ENCODE measurements at places on chromosomes 2 and 18.
A peak's percentile ranks its signal among the peaks of the same experiment; 100 is the strongest.

GRCh38 chr18:67400502-67401117 is 115.9 kb downstream of the DSEL start:
- no peak for DNase-seq

DNA sequence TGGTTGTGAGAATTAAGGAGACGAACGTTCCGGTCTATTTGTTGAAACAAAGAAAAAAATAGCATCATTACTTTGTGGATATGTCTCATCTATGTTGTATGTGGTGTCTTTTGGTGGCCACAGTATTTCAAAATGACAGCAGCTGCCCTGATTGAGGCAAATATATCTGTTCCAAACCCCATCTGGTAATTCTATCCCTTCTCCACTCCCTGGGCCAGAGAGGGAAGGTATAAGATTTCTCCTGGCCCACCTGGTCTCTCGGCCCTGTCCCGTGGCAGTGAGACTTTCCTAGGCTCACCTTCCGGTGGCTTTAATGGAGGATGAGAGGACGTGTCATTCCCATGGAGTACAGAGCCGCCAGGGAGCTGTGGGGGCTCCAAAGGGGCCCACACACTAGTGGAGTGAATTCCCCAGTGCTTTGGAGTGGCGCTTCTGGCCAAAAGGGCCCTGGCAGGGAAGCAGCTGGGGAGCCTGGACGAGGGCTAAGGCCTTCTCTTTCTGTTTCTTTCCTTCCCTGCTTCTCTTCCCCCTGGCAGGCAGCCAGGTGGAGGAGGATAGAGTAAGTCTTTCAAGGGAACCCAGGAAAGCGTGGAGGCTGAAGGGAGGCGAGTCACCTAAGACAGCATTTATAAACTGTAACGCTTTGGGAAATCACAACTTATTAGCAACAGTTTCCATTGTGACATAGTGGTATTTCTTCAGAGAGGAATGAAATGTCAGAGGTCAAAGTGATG is 5.6 kb downstream of the FOSL2 start:
- DNase-seq: peak; percentile 65

DNA sequence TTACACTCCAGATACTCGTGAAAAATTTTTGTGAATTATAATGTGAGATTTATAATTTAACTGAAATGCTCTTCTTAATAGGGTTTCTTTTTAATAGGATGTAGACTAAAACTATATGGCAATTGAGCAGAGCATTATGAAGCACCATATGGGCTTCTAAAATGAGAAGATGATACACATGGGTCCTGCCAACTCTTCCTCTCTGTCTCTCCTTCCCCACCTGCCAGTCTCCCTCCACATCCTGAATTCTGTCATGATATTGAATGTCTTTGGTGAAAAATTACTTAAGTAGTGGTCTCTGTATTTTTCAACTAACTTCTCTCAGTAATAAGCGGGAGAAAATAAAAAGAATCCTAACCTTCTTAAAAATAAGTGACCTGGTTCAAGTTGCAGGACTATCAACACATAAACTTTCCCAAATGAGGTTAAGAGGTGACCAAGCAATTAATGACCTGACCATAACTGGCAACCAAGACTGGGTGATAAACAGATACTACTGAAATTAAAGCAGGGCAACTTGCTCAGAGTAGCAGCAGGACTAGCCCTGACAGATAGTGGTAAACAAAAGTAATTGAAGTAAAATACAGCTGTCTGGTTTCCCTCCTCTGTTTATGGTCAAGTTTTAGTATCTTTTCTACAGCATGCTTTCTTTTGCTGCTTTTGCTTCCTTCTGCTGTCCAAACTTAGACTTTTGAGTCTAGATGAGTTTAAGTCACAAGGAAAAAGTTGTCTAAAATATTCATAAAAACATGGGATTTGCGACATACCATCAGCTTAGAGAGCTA is 117.1 kb upstream of the PDE1A start:
- no peak for DNase-seq

DNA sequence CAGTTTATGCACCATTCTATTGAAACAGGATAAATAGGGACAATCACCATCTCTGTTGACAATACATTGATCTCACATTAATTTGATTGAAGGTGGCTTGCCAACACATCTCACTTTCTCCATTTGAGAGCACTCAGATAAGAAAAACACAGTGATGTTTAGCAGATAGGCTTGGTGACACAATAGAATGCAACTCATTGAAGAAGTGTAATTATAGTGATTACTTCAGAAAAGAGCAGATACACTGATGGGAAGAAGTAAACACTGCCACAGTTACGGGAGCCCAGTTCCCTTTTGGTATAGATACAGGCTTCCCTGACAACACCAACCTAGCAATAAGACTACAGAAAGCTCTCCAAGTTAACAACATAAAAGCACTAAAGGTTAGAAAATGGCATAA is 89.1 kb downstream of the FIGN start:
- DNase-seq: no peak

DNA sequence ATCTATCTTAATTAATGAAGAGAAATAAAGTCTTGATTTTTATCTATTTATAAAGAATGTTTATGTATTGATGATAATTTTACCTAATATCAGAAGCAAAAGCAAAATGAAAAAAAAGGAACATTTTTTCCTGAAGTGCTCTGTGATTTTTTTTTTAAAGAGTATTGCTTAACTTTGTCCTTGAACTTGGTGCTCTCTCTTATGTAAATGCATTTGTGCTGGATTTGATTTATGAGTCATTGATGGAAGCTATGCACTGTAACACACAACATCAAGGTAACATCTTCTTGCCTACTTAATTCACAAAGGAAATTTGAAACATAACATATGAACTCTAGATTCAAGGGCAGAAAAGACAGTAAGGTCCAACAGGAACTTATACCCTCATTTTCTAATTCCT is 312.9 kb upstream of the CDH19 start:
- no peak for DNase-seq

Measured in RCC 7860 (cell line).